ENCODE measurements at places on chromosomes 12 and 14.

DNA sequence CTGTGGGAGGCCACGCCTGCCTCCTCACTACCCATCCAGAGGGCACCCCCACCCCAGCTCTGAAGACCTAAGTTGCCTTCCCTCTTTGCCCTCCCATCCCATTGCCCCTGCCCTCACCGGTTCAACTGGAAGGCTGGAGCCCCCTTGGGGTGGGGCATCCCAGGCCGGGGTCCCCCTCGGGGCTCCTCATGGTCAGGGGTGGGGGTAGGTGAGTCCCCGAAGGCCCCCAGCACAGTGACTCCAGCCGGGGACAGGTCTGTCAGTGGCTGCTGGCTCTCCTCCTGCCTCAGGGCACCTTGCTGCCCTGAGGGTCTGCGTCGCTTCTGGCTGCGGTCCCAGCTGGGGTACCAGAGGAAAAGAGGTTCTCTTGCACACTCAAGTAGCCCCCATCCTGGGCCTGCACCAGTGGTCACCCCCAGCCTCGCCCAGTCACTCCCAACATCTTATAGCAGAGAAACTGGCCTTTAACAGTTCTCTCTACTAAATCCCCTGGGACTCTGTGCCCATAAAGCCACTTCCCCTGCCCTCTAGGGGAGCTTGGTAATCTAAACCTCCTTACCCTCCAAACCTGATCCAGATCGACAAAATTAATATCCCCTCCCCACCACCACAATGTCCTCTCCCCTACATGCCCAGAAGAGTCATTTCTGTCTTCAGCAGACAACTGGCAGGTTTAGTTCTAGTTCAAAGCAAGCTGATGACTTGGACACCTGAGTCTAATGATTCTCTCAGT lies 5.1 kb downstream of the PIANP start:
- DNase-seq, result no peak

- DNase-seq, result no peak
These were observed 50.3 kb upstream of the PCED1B start for GRCh38 chr12:47028981-47029708.

DNA sequence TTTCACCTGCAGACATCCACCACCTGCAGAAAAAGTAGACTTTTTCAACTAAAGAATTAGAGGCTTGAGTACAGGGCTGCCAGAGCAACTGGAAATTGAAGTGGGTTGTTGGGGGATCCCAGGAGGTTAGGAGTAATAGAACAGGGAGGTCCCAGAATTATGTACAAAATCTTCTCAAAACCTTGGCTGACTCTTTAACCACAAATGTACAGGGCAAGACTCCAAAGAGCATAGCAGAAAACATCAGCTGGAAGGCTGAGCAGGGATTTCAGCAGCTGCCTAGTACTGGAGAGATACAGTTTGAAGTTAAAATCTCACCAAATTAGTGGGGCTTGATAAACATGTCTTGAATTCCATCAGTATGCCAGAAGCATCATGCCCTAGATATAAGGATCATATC lies 191.6 kb downstream of the CRADD start:
- DNase-seq, result no peak

- peak; percentile 57 for DNase-seq
These were observed 18.7 kb downstream of the FOXG1 start for GRCh38 chr14:28785096-28785952.

DNA sequence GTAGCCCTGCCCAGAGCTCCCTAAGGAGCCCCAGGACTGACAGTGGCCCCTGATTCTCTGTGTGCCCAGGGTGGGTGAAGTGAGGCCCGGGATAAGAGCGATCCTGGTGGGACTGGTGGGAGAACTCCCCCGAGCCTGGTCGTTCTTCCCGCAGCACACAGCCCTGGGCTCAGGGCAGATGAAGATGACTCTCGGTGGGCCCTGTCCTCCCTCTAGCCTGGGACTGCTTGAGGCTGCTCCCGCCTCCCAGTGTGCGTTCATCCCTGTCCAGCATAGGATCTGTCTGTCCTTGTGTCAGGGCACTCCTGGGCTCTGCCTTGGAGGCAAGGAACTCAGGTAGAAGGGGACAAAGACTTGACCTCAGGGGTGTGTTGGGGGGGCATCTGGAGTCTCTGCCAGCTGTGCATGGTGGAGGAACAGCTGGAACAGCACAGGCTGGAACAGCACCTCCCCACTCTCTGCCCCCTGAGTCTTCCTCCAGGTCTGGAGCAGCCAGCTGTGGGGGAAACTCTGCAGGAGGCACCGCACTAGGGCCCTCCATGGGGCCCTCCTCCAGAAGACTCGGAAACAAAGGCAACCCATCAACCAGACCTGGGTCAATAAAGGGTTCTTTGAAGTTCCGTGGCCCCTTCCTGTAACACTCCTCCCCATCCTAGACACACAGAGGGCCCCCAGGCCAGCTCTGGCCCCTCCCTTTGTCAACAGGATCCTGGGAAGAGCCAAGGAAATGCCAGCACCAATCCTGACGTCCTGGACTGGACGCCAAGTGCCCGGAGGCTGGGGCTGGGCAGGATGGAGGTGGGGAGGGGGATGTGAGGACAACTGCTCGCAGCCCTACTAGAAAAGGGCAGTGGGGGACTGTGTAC lies 15.9 kb downstream of the FAIM2 start:
- no peak for DNase-seq

- DNase-seq, result no peak
These were observed 59.8 kb downstream of the WASHC4 start for GRCh38 chr12:105167346-105167745.

- peak; percentile 92 for DNase-seq
These were observed at the start of gene PHLDA1 for GRCh38 chr12:76031414-76032042. Gene PHLDA1, minus strand, starts transcription at chr12:76031776.

DNA sequence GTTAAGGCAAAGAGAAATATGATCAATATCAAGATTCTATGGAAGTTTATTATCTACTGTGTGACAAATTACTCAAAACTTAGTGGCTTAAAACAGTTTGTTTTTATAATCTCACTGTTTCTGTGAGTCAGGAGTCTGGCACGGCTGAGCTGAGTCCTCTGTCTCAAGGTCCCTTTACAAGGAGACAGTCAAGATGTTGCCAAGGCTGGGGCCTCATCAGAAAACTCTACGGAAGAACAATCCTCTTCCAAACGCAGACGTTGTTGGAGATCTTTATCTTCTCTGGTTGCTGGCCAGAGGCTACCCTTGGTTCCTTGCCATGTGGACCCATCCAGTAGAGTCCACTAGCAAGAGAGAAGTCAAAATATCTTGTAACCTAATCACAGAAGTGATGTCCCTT lies 100.6 kb upstream of the CCND2 start:
- no peak for DNase-seq

GRCh38 chr14:61034416-61035120 lies 53.5 kb downstream of the SLC38A6 start:
- no peak for DNase-seq

DNA sequence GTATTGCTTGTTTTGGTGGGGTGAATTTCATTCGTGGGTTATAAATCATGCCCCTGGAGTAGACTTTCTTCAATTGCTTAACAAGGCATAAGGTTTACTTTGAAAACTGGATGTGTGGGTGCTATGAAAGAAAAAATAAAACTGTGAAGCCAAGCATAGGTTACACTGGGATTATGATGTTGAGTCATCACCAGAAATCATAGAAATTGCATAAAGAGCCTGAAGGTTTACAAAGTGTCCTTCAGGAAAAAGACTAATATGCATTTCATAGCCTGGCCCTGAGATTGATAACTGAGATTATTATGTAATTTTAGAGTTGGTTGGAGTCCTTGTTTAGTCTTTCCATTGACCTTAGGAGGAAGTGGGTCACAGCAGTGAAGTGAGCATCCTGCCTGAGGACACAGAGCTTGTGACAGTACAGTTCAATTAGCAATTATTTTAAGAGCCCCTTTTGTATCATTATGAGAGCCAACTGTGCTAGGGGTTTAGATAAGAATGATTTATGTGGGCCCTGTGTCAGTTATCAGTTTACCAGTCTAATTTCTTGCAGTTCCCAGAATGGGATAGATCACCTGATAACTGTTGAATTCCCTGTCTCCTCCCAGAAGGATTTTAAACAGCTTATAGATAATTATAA lies 13.6 kb downstream of the LRRK2 start:
- DNase-seq, result no peak

GRCh38 chr14:100618318-100618693 lies 31.1 kb upstream of the BEGAIN start:
- no peak for DNase-seq

GRCh38 chr14:84152452-84152851 lies 1377.5 kb upstream of the FLRT2 start:
- DNase-seq, result no peak

DNA sequence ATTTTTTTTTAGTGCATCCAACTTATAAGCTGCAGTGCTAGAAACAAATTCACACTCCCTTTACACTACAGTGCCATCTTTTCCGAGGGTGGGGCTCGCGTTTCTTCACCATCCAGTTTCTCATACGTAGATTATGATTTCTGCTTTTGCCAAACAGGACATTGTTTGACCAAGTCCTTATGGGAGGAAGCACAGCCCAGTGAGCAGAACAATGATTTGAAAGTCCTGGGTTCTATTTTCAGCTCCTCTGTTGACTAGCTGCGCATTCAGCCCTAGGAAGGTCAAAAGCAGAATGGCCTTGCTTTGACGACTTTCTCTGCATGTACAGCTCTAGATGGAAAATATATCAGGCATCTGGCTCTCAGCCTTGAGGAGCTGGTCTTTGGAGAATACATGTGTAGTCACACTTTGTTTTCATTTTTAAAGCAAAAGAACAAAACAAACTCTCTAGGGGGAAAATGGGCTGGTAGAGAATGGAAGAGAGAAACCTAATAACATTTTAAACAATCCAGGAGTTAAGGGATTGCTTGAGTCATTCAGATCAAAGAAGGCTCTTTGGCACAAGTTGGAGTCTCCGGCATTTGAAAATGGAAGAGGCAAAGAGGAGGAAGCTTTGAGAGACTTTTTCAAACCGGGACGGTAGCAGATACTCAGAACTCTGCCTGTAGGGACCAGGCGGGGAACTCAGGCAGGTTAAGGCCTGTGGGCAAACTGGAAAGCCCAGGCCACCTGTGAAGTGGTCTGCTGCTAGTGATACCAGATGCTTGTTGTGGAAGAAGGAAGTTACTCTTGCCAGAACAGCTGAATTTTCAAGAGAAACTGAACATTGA lies 257.3 kb upstream of the PLEKHG7 start:
- DNase-seq, result no peak

DNA sequence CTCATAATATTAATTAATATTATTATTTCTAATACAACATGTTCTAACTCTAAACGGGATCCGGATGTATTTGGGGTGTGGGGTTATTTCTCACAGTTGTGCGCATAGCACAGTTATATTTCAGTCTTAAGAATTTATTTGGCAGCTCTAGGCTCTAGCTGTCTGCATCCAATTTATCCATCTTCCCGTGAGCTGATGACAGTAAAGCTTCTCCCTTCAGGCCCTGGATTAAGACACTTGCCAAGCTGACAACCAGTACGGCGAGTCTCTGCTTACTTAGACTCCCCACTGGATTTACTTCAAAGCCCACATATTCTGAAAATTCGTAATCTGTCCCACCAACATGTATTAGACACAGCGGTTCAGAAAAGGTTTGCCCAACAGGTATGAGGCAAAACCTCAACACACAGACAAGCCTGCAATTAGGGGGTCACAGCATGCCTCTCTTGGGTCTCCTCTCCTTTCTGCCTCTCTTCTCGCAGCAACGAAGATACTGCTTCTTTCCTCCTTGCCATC lies 232.9 kb upstream of the TMTC1 start:
- no peak for DNase-seq

GRCh38 chr12:28050606-28051005 lies 78.1 kb upstream of the PTHLH start:
- DNase-seq, result no peak

- DNase-seq, result no peak
These were observed 2.4 kb upstream of the WIF1 start for GRCh38 chr12:65123435-65124063.

DNA sequence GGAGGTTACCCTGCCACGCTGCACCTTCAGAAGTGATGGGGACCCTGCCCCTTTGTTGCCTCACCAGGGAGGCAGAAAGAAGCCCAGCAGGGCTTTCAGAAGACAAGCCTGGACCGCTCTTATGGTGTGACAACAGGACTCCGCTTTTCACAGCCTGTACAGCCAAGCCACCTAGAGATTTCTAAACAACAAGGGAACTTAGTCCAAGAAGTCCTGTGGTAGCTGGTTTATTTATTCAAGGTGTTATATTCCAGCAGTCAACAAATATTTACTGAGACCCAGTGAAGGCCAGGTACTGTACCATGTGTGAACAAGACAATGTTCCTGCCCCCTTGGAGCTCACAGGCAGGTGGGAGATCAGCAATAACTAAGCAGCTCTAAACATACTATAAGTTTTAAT lies 4.0 kb upstream of the TMEM229B start:
- DNase-seq, result no peak

- no peak for DNase-seq
These were observed 36.9 kb upstream of the CCDC198 start for GRCh38 chr14:57530571-57530970.

- no peak for DNase-seq
These were observed 67.5 kb downstream of the SLC41A2 start for GRCh38 chr12:104890476-104891096.

DNA sequence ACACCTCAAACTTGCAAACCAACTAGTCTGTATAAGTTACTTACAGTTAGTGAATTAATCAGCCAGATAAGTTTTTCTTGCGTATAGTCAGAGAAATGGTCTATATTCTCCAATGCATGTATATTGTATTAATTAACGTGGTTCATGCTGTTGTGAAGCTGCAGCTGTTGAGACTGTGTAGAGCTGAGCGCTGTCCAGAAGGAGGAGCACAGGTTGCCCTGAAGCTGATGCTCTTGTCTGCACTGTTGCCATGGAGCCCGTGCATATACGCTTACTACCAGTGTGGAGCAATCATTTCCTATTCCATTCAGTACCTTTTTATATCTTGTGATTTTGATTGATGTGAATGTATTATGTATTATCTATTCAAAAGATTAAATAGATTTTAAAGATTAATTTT lies 74.3 kb upstream of the ARID2 start:
- DNase-seq, result no peak

DNA sequence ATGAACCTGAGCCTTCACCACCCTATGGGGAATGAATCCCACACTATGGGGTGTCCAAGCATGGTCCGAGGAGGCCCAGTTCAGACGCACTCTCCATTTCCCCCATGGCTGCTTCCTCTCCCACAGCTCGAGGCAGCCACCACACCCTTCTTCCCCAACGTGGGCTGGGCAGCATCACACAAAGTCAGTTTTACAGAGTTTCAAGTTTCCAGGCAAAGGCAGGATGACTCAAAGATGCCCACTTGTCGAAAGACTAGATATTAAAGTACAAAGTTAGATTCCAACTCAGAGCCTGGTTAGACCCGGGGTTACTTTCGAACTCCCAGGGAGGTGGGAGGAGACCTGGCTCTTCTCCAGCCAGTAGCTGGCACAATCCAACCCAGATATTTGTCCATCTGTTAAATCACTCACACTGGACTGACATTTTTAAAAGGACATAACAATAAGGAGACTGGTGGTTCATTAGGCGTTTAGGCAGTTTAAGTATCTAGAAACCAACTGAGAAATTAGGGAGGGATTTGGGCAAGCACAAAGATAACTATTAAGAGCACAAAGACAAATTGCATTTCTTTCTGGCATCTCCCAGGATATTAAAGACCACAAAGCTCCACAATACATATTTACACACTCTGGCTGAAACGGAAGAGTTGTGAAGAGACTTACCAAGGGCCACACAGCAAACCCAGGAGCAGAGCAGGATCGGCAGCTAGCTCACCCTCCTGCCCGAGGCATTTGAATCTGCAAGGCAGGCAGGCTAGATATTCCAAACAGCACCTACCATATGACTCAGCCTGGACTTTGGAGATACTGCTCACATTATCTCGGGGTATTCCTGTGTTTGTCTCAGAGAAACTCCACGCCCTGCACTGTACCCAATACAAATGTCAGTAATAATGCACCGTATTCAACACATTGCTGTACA lies 34.8 kb downstream of the TMCC3 start:
- DNase-seq, result no peak

GRCh38 chr14:72618424-72618823 lies 275.5 kb downstream of the DPF3 start:
- no peak for DNase-seq

All from occipital lobe (tissue), 3 donors.